ENCODE measurements at places on chromosomes 6 and 20.

DNA sequence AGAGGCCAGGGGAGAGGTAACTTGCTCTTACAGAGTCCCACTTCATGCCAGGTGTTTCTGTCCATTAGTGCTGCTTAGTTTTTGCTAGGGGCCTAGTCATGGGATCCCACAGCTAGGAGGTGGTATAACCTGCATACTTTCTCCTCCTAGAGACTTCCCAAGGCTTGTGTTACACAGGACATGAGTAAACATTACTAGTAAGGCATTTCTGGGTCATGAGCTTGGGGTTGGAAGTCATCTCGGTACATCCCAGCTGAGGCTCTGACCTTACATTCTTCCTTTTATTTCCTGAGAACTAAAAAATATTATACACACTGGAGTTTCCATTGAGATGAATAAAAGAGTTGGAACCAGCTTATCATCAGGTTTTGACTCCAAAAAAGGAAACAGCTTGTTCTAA is 20.9 kb upstream of the PNPLA1 start:
- DNase-seq = no peak

GRCh38 chr6:26553264-26553634 is 15.1 kb downstream of the HMGN4 start:
- peak; percentile 59 for DNase-seq

DNA sequence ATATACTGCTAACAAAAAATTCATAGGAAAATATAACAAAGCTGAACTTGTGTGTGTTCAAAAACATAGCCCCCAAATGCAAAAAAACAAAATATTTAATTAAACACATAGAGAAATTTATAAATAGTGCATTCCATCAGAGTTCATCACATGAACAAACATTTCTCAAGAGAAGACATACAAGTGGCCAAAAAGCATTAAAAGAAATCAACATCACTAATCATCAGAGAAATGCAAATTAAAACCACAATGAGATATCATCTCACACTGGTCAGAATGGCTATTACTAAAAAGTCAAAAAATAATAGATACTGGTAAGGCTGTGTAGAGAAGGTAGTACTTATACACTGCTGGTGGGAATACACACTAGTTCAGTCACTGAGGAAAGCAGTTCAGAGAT is 39.6 kb upstream of the ADGRG6 start:
- DNase-seq = no peak

GRCh38 chr6:124703541-124703940 is 258.7 kb upstream of the RNF217 start:
- DNase-seq = no peak

- DNase-seq = no peak
Measured at GRCh38 chr6:3721810-3722621, 29.5 kb downstream of the PXDC1 start.

- no peak for DNase-seq
Measured at GRCh38 chr6:129276986-129277385, 394.0 kb downstream of the LAMA2 start.

GRCh38 chr6:45772051-45772450 is 243.6 kb downstream of the CLIC5 start:
- DNase-seq = no peak

DNA sequence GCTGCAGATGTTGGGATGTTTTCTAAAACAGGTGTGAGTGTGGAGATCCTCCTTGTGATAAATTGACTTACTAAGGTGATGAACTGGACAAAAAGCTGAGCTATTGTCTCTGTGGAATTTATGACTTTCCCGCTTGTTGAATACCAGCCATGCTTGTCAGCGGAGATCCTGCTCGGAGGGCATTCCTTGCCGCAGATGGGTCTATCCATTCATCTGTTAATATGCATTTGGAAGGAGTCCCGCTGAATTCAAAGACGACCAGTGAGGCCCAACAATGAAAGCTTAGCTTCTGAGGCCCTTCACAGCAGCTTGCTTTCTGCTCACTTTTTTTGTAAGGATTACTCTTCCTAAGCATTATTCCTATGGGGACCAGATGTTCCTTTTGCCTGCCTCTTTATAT is 124.9 kb downstream of the TIAM2 start:
- no peak for DNase-seq

DNA sequence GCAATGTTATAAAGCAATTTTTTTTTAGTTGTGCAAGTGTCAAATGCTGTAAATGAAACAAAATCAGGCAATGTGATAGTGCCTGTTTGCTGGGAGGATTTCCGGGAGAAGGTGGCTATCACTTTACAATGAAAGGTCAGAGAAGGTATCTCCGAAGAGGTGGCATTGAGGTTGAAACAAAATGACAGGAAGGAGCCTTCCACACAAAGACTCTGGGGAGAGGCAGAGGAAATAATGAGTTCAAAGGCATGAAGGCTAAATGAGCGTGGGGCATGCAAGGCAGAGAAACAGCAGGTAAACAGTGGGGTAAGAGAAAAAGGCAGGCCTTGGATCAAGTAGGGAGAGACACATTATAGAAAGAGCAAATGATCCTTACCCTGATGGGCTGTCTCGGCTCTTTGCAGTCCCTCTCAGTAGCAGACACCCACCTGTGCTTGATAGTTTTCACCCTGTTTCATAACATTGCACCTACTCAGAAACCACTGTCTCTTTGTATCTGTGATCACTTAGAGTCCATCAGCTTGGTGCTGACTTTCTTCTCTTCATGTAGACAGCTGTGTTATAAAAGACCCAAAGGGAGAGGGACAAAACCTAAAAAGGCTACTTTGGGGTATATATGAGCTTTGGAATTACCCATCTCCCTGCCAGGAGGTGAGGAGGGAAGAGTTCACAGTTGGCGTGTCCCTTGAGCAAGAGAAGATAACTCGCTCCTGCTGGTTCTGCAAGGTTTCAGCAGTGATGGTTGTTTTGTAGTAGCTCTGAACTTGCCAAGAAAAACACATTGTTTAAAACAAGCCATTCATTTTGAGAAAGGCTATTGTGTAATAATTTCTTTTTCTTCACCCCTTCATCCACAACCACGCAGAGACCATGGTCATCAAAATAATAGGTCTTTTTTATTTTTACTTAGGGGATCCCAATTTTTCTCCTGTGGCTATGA is 22.3 kb downstream of the NRN1 start:
- DNase-seq = no peak

GRCh38 chr20:1281279-1282057 is 15.4 kb downstream of the SNPH start:
- no peak for DNase-seq

DNA sequence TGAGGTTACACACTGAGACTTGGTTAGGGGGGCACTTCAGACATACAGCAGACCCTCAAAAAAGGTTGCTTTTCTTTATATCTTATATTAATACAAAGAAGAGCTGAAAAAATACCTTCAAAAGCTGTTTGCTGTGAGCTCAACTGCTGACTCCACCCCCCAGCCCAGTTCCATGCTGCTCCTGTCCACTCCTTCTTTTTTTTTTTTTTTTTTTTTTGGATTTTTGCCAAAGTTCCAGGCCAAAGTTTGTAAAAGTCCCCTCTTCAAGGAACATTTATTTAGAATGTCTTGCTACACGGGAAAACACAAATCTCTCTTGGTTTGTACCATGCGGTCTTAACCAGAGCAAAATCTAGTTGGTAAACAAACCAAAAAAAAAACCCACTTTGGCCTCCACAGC is 85.3 kb upstream of the AKAP12 start:
- no peak for DNase-seq

DNA sequence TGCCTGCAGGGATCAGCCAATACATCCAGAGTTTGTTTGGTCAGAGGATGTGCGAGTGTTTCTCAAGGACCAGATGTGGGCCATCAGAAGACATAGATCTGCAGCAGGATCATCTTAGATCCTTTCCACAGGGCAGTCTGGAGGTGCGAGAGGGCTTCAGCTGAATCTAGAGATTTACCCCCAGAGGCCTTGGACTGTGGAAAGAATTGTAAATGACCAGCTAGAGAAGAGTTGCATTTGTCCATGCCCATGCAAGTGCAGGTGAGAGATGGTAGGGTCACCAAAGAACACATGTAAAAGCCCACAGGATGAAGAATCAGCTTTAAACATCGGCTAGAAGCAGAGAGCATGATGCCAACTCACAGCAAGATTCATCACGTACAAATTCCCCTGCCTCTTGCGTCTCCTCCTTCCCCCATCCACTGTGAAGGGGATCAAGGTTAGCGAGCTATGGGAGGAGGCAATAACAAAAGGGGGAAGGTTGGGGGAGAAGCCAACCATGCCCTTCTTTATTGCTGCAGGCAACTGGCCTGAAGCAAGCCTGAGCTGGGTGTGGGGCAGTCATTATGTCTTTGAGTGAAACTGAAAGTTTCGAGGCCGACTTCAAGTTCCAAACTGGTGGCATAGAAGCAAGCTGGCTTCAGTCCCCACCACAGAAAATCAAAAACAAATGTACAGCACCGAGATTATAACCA is 83.5 kb downstream of the SCML4 start:
- peak; percentile 17 for DNase-seq

DNA sequence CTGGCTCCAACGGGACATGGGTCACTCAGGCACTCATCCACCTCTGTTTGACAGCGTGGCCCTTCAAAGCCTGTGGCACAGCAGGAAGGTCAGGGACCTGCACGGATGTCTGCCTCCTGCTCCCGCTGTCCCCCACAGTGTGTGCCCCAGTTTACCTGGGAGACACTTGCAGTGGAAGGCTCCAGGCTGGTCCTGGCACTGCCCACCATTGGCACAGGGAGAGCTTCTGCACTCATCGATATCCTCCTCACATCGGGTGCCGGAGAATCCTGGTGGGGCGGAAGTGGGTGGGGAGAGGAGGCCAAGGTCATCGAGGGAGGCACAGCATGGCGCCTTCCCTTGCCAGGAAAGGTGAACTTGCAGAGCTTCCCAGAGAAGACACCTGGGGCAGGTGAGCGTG is 6.9 kb downstream of the NOTCH4 start:
- DNase-seq = no peak

DNA sequence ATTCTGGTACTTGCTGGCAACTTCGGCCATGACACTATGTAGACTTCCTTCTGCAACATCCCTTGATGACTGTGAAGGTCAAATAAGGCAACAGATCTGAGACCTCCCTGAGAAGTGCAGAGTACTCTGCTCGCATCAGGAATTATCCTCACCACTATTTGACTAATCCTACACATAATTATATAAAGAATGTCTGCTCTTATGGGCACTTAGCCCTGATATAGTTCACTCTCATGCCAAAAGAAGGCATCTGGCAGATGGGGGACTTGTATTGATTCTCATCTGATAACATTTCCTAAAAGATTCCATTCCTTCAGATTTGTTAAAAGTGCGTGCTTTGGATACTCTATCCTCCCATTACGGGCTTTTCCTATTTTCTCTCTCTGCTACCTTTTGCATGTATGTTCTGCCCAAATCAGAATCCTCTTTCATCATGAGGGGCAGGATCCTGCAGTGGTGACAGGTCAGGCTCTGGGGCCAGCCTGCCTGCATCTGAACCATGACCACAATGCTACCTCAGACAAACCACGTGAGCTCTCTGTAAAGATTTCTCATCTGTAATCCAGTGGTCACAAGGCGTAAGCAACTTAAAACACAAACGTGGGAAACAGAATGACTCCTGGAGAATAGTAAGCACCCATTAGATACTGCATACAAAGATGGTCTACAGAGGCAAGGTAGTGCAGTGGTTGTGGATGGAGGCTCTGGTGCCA is 134.0 kb downstream of the GJA10 start:
- no peak for DNase-seq

DNA sequence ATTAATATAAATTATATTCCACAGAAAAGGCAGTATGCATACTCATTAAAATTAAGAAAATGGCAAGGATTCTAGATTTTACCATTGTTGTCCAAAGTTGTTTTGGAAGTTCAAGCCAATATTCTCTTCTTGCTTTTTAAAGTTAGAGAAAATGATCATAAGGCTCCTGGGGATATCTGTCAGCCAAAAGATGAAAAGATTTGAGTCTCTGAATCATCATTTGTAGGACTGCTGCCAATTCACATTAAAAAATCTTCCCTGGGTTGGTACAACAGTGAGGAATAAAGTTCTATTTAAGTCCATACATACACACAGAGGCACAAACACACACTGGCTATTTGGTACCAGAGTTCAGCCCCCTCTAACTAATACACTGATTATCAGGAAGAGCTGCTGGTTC is 620.1 kb downstream of the COL12A1 start:
- no peak for DNase-seq

DNA sequence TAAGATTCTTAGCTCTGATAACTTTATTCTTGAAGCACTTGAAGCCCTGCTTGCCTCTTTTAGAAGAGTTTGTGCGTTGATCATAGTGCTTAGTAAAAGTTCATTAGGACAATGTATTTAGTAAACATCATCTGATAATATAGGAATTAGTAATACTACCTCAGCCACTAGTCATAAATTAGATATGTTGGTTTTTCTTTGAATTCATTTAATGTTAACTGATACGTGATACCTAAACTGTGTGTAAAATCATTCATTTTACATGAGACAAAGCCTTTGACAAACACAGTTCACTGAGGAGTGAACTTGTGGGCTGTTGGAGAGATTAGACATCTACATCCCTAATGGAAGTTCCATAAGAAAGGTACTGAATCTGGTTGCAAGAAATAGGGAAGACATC is 91.6 kb downstream of the RNF217 start:
- no peak for DNase-seq

DNA sequence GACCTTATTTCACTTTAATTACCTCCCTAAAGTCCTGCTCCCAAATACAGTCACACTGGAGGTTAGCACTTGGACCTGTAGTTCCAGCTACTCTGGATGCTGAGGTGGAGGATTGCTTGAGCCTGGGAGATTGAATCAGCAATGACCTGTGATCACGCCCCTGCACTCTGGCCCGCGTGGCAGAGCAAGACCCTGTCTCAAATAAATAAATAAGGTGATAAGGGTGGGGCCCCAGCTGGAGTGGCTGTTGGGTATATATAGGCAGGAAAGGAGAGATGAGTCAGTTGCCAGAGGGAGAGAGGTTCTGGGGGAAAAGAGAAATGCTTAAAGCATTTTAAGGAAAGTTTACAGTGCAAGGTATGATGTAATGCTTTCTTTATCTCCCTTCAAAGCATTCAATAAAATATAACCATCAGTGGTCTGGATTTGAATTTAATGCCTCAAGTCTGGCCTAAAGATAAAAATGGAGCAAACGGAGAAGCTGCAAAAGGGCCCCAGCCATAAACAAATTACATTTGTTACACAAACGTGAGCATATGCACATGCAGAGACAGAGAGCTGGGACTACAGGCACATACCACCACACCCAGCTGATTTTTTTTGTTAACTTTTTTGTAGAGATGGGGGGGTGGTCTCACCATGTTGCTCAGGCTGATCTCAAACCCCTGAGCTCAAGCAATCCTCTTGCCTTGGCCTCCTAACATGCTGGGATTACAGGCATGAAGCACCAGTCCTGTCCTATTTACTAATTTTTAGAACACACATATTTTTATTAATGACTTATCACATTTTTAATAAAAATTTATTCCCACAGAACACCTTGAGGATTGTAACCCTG is 6.1 kb upstream of the PM20D2 start:
- DNase-seq = no peak

GRCh38 chr6:150546457-150546856 is 53.2 kb upstream of the PLEKHG1 start:
- DNase-seq = no peak

- no peak for DNase-seq
Measured at GRCh38 chr6:332671-333070, 40.4 kb downstream of the DUSP22 start.

Measured in activated naive CD4-positive, alpha-beta T cell (primary cell).